AG08396 (cell line): ENCODE measurements at places on chromosomes 6 and 20.

DNA sequence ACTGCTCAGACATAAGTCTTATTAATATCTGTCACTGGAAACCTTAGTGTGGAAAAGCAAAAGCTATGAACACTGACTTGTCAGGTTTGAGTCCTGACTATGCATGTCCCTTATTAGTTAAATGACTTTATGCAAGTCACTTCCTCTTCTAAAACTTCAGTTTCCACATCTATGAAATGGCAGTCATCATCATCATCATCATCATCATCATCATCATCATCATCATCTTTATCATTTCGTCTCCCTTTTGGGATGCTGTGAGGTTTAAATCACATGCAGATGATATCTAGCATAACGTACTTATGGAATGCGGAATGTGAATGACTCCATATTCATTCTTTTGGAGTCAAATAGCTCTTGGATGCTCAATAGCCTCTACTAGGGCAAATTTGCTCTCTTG is 24.5 kb downstream of the HDGFL1 start:
- no peak for DNase-seq

DNA sequence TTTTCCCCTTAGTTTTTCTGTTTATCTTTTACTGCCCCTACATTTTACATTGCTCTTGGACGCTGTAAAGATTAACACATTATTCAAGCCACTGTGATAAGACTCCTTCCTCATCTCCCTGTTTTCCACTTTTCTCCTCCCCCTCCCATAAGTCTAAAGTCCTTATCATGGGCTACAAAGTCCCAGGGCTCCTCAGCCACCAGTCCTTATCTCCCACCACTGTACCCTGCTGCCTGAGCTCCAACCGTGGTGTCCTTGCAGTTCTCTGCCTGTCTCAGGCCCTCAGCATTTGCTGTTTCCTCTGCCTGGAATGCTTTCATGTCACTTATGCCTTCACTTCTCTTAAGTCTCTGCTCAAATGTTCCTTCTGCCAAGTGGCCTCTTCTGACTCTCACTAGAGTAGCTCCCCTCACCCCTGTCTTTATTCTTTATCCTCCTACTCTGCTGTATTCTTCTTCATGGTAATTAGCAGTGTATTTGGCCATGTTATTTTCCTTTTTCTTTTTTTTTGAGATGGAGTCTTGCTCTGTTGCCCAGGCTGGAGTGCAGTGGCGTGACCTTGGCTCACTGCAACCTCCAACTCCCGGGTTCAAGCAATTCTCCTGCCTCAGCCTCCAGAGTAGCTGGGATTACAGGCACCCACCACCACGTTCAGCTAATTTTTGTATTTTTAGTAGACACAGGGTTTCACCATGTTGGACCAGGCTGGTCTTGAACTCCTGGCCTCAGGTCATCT is 10.8 kb upstream of the LATS1 start:
- DNase-seq = no peak

DNA sequence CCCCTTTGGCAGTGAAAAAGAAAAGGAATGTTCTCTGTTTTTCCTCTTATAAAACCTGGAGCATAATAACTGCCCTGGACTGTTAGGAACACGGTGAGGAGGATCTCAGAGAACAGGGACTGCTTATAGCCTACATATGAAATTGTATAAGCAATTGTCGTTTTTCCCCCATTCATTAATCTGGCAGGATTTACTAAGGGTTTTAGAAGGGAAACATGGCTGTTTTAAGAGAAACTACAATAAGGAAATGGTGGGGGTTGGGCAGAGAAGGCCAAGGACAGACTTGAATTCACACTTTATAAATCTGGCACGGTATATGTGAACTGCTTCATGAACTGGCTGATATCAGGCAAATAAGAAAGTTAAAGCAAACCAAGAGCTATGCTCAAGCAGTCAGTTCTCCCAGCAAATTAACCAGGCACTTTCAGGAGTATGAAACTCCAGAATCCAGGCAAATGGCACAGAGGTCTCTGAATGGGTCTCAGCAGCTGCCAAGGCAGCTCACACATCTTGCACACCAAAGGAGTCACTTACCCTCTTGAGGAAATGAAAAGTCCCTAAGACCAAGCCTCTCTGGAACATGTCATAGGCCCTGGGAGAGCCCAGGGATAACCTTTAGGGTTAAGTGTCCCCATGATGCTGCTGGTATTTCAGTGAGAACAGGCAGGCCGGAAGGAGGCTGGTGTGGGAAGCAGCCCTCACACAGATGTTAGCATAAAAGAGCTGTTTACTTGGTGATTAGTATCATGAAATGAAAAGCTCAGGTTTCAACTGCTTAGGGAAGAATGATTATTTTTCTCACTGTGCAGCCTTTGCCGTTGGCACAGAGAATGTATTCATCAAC is 260.5 kb upstream of the MARCKS start:
- DNase-seq = no peak

- no peak for DNase-seq
These were observed 54.2 kb upstream of the MYL9 start for GRCh38 chr20:36487069-36487468.

DNA sequence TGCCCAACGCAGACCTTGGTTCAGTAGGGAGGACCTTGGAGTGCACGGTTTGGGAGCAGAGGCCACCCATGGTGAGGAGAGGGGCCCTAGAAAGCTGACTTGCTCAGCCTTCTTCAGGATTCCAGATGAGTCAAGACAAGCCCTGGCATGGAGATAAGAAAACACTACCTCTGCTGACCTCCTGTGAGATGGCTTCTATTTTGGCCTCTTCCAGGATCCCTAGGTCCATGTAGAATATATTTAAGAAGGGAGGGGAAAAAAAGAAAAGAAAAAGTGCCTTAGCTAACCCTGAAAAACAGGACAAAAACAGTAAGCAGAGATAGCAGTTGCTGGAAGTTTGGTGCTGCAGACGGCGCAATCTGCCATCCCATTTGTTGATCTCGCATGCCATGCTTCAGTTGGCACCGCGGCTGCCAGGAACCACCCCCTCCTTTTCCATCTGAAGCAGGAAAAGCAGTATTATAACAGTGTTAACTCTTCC is 100.0 kb downstream of the ARMC2 start:
- DNase-seq = no peak

DNA sequence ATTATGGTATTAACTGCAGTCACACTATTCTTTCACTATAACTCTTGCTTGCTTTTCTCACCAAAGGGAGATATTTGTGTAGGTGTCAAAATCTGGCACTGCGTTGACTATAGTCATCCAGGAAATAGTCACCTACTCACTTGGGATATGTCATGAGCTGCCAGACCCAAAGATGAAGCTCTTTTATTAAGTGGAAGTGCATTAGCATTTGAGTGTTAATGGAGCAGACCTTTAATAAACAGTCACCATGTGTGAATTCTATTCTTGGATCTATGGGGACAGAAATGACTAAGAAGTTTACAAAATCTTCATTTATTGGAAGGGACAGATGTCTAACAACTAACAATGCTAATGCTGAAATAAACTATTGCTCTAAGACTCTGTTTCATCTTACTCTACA is 130.1 kb upstream of the NEDD9 start:
- no peak for DNase-seq

GRCh38 chr20:19872001-19872400 is 113.9 kb downstream of the RIN2 start:
- DNase-seq = no peak

- DNase-seq = no peak
These were observed 39.2 kb upstream of the RNF182 start for GRCh38 chr6:13885601-13886000.

- no peak for DNase-seq
These were observed 20.3 kb downstream of the MMS22L start for GRCh38 chr6:97262676-97263075.

GRCh38 chr6:35969646-35970045 is 48.7 kb upstream of the SRPK1 start:
- DNase-seq = no peak

- DNase-seq = no peak
These were observed 406.5 kb upstream of the GJE1 start for GRCh38 chr6:141726248-141726647.

DNA sequence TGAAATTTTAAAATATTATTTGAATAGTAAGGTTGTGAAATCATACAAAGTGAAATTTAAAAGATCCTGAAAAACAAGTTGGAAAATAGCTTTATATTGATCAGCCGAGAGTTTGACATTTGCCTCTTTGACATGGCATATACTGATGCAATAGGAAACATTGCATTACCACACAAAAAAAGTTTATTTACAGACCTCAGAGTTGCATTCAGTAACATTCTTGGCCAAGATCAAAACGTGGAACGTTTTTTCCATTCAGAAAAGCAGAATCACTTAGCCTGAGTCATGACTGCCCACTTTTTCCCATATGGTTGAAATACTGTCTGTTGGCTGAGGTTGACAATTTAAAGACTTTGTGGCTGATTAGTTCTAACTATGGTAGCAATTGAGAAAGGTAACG is 55.1 kb upstream of the BACH2 start:
- DNase-seq = no peak

GRCh38 chr6:2857580-2858337 is 16.1 kb upstream of the SERPINB1 start:
- no peak for DNase-seq

DNA sequence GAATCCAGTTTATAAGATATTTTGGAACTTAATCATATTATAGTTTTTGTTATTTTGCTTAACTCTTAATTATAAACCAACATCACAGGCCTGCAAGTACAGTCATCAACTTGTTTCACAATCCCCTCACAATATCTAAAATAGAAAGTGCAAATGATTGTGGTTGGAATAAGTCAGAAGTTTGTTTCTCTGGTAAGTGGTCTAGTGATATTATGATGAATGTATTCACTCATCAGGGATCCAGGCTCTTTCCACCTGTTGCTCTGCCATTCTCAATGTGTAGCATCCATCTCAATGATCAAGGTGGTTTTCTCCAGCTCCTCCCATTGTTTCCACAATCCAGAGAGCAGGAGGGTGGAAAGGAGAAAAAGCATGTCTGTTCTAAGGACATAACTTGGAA is 54.2 kb downstream of the OPN5 start:
- no peak for DNase-seq

GRCh38 chr20:61454053-61454452 is 202.0 kb downstream of the CDH4 start:
- DNase-seq = no peak

DNA sequence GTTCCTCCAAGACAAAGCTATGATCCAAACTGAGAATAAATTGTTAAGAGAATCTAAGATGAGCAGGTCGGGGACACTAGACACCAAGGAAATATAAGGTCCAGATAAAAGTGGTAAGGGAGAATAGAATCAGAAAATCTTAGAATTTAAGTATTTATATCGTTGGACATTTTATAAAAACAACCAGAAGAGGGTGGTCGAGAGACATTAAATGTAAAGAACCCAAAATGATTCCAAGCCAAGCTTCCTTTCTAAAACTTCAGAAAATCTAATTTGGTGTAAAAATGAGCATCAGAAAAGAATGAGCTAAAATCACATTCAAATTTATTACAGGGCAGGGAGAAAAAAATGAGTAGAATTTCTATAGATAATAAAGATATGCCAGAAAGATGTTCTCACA is 97.8 kb upstream of the OGFRL1 start:
- no peak for DNase-seq

- peak; percentile 48 for DNase-seq
These were observed 1153.1 kb upstream of the GJE1 start for GRCh38 chr6:140979642-140980091.

DNA sequence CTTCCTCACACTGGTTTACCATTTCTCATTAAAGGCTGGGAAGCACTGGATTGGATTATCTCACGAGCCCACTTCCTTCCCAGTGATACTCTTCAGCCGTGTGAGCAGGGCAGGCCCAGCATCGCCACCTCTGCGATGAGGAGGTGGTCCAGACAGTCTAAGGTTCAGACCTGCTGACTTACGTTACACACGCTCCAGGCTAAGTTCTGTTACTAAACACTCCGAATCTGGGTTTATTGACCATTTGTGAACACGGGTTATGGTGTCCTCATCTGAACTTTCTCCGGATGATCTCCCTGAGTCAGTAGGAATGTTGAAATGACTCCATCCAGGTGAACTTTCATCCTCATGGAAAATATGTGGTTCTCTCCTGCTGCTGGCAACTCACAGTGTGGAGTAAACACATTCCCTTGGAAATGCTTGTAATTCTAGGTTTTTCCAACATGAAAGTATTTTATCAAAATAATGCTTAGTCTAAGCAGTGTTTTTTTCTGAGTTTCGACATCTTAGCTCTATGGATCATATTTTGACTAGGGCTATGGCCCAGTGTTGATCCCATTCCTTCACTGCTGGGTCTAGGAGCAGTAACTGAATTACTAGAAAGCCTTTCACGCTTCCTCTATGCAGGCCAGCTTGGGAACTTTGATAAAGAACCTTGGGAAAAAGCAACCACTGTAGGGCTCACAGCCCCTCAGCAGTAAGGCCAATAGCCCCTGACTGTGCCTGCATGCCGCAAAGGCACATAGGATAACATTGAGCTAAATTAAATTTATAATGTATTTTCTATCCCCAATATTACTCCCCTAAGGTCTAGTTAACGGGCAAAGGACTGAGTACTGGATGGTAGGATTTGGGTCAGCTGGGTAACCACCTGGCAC is 37.7 kb upstream of the PXDC1 start:
- DNase-seq = no peak

DNA sequence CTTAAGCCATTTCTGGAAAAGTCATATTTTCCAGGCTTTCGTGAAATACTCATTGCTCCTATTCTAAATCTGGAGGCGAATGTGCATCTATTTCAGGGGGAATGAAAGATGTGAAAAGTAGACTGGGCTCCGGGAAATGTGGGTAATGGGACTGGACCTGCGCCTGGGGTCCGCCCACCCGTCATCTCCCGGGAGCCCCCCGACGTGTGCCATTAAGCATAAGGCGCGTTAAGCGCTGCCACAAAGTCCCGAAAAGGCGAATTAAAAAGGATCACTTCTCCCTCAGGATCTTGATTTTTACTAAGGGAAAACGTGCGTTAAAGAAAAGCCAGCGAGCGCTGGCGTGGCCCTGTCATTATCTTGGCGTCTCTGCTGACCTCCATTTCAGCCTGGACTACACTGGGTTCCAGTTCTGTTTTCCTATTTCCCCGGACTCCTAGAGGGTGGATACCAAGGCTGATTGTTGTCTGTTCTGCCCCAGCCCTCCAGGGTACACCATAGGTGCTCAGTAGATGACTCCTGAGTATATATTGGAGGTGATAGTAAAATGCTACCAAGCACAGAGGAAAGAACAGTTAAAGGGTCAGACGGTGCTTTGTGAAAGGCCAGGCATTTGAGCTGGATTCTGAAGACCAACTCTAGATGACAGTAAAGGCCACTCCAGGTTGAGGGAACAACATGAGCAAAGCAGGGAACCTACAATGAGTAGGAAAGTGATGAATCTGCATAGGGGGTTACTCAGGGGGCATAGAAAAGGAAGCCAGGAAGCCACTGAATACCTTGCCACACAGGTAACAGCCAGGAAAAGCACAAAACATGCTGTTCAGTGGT is 89.2 kb upstream of the ARID1B start:
- peak; percentile 48 for DNase-seq

- DNase-seq = no peak
These were observed 22.2 kb downstream of the RREB1 start for GRCh38 chr6:7129784-7130569.

DNA sequence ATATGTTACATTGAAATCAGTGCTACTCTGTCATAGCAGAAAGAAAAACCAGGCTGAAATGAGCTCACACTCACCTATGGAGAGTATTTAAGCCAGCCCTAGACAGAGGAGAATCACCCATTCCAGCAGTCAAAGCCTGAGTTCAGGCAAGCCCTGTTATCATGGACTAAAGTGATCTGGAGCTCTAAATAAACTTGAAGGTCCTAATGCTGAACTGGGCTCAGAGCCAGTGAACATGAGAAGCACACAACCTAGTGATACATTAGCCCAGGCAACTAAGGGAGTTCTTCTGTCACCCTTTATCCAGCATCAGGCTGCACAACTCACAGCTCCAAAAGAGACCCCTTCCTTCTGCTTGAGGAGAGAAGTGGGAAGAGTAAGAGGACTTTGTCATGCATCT is 425.0 kb downstream of the COL12A1 start:
- DNase-seq = no peak

- DNase-seq = no peak
These were observed 2.9 kb upstream of the TMEM74B start for GRCh38 chr20:1187605-1188171.
